ENCODE measurements at places on chromosomes 2 and 18.

- no peak for DNase-seq
Observed at GRCh38 chr18:69951182-69951581, 3.5 kb upstream of the CD226 start.

GRCh38 chr2:101089942-101090799 is 61.0 kb downstream of the TBC1D8 start:
- DNase-seq, result no peak

GRCh38 chr18:68178921-68179320 is 536.0 kb downstream of the TMX3 start:
- no peak for DNase-seq

DNA sequence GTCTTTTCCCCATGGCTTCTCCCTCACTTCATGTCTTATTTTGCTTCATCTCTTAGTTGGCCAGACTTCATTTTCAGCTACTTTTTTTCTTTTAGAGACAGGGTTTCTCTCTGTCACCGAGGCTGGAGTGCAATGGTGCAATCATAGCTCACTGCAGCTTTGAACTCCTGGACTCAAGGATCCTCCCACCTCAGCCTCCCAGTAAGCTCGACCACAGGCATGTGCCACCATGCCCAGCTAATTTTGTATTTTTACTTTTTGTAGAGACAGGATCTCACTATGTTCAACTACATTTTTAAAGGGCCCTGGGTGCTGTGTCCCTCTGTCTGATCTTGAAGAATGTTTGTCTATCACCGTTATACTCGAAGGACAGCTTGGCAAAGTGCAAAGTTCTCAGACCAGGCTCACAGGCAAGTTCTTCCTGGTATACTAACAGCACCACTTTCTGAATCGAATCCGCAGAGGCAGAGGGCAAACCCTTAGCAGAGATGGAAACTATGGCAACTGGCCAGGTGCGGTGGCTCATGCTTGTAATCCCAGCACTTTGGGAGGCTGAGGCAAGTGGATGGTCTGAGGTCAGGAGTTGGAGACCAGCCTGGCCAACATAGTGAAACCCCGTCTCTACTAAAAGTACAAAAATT is 60.9 kb downstream of the SOWAHC start:
- DNase-seq, result no peak

- no peak for DNase-seq
Observed at GRCh38 chr2:132668987-132669907, 758 bp downstream of the LYPD1 start.

DNA sequence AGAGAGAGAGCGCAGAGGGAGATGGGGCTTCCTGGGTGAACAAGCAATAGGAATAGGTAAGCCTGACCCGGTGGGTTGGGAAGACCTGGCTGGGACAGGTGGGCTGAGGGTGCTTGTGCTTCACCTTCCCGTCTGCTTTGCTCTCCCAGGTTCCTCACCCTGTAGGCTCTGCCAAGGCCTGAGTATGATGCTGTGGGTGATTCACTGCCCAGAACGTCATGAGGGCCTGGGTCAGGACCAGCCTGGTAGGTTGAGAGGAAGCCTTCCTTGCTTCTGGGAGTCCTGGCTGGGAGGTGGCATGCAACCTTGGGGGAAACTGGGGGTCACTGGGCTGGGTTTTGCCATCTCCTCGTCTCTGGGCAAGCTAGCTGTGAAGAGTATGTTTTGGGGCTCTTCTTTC is 220.2 kb upstream of the APCDD1 start:
- no peak for DNase-seq

GRCh38 chr2:17538844-17539554 is 1.5 kb upstream of the VSNL1 start:
- no peak for DNase-seq

DNA sequence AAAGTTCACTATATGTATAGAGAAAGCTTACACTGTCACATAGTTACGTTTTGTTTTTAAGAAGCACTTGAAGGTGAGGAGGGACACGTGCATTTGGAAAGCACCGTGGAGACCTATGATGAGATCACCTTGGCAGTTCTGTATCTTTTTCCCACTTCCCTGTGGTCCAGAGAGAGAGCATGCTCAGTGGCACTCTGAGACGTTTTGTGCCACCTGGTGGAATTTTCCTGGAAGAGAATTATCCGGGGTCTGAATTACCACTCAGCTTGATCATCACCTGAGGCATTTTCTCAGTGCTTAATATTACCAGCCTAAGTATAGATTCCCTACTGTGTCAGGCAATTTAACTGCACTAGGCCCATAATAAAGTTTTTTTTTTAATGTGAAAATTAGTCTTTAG is 469.4 kb upstream of the SMIM21 start:
- DNase-seq, result no peak

GRCh38 chr18:62990653-62991052 is 275.3 kb downstream of the PHLPP1 start:
- no peak for DNase-seq

- DNase-seq, result no peak
Observed at GRCh38 chr2:230696670-230697069, 16.0 kb upstream of the CAB39 start.

- no peak for DNase-seq
Observed at GRCh38 chr2:143720095-143720664, 591.0 kb downstream of the ARHGAP15 start.

DNA sequence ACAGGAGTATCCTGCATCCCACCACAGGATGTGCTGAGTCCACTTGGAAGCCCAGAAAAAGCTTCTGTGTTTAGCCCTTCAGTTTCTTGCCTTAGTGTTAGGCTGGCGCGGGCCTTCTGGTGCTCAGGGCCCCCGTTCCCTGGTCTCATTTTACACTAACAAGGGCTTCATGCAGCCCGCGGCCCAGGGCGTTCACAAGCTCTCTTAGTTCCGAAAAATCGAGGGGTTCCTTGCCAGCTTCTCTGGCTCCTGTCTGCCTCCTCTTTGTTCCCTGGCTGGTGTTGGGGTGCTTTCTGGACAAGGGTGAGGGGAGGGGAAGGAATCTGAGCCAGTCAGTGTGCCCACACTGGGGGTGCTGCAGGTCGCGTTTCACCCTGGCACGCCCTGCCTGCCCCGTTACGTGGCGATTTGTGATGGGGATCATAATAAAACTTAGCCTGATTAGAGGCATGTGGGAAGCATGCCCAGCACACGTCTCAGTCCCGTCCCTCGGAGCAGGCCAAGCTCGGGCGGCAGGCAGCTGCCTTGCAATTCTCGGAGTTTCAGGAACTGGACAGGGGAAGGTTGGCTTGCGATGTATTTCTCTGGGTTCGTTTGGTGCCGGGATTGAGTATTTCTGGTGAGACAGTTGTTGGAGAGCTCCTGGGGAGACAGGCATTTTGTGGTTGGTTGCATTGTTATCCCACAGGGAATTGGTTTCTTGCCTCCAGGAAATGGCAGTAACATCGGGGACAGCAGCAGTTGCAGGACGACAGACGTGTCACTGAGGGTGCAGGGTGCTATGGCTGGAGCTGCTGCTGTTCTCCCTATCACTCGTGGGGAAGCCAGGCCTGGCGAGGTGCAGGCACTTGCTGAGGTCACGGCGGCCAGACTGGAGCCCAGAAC is 22.9 kb downstream of the SH3BP4 start:
- DNase-seq, result no peak

DNA sequence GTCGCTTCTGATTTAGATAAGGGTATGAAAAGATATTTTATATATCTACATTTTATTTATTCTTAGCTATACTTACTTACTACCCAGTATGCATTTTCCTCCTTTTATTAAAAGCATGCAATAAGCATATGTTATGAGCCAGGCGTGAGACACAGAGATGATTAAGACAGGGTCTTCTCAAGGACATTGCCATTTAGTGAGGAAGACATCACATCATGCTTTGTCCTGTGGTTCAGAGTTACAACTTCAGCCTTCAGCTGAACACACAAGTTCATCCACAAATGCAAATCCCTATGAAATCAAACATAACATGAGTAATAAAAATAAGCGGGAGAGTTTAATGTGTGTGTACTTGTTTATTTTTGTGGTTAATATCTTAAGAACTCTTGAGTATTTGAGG is 30.2 kb downstream of the GRHL1 start:
- no peak for DNase-seq

DNA sequence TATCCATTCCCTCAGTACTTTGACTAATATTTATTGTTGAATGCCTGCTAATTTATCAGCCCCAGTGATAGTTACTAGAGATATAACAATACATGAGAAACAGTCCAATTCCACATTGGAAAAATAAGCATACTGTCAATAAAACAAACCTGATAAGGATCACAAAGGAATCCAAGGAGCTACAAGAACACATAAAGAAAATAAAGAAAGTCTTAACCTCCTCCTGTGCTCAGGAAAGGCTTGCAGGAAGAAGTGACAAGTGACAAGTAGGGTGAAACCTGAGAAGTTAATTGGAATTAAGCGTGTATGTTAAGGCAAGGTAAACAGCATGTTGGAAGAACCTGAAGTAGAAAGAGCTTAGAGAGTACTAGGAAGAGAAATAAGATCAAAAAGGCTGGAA is 20.3 kb upstream of the ASNSD1 start:
- no peak for DNase-seq

GRCh38 chr2:152400607-152401214 is 65.7 kb downstream of the FMNL2 start:
- no peak for DNase-seq

- no peak for DNase-seq
Observed at GRCh38 chr2:232568161-232568560, 17.7 kb downstream of the EIF4E2 start.

DNA sequence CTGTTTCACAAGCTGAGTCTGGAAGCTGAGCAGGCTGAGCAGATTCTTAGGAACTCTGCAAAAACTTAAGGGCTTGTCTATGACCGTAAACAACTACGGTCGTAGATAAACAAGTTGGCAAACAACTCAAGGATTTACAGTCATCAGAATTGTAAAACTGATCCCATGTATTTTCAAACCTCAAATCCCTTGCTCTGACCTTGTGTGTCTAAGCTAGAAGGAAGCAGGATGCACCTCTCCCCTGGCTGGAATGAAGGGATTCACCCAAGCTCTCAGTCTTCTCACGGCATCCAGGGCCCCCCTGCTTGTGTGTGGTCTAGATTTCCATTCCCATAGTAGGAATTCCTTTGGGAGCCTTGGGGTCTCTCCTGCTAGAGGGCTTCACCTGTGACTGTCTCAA is 12.4 kb upstream of the IL1RN start:
- no peak for DNase-seq

DNA sequence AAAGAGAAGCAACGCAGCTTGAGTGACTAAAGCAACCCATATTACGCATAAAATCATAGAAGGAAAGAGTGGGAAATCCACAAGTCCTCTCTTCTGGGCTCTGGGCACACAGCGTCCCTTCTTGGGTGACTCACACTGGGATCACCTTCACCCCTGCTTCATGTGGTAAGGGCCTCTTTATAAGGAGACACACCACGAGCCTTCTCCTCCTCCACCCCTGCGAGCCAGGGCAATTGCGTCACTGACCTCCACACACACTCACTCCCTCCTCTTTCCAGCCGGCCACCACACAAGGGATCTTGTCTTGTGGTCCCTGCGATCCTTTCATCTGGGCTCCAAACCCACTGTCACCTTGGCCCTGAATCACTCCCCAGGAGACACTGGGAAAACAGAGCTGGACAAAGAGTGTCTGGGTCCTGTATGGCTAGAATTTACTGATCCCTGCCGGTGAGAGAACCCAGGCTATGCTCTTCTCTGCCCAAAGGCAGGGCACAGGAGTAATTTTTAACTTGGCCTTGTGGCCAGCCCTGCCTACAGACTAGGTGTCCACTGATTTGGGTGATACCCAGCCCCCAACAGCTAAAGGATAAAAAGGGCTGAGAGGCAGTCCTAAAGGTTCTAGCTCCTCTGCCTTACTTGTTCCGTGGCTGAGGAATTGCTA is 35.3 kb downstream of the NHEJ1 start:
- DNase-seq, result no peak

DNA sequence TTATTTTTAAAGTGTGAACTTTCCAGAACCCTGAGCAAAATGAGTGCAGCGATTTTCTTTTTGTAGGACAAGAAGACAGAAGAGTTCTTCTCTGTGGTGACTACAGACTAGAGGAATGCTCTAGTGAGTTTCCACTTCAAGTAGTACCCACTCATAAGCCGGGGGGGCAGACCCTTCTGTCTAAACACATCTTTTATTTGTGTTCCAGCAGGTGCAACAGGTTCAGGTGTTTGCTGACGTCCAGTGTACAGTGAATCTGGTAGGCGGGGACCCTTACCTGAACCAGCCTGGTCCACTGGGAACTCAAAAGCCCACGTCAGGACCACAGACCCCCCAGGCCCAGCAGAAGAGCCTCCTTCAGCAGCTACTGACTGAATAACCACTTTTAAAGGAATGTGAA is 25.2 kb downstream of the PTRHD1 start:
- no peak for DNase-seq

DNA sequence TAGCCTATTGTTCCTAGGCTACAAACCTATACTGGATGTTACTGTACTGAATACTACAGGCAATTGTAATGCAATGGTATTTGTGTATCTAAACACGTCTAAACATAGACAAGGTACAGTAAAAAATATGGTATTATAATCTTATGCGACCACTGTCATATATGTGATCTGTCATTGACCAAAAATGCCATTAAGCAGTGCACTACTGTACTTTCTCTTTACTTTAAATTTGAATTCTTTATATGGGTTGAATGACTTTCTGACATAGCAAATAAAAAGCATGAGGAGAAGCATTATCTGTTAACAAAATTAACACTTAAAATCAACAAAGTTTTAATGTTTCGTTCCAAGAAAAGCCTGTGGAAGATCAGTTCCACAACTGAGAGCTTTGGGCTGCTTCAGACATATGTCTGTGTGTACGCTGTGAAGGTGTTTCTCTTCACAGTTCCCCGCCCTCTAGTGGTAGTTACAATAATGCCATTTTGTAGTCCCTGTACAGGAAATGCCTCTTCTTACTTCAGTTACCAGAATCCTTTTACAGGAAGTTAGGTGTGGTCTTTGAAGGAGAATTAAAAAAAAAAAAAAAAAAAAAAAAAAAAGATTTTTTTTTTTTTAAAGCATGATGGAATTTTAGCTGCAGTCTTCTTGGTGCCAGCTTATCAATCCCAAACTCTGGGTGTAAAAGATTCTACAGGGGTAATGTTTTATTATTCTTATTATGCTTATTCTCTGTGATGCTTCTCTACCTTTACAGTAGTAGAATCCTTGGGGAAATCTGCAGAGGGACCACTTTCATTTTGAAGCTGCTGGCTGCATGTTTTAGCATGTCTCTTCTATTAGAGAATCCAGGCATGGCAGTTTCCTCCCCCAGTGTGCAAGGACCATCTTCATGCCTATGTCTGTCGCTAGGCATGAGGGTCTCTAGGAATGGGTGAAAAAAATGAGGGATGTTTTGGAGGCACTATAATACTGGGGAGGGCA is 54.5 kb downstream of the SCN2A start:
- no peak for DNase-seq

DNA sequence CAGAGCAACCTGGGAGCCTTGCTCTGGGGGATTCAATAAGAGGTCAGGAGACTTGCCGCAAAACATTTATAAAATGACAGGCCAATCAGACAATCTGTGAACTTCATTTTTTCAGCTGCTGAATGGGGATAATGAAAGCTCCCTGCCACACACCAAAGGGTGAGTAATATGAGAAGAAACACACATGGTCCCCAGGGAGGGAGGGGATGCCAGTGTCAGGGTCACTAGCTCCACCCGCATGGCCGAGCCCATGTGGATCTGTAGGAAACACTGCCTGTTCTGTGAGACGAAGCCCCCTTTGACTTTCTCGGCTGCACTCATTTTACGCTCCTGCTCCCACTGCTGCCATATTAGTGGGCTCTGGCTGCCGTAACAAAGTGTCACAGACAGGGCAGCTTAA is 521.0 kb upstream of the RAB6C start:
- DNase-seq, result no peak

- DNase-seq, result no peak
Observed at GRCh38 chr18:54776282-54776977, 51.8 kb upstream of the RAB27B start.

GRCh38 chr2:219142329-219142728 is 18.3 kb downstream of the NHEJ1 start:
- DNase-seq, result no peak

Data from activated CD8-positive, alpha-beta memory T cell treated with anti-CD3 and anti-CD28 coated beads for 4 hours (primary cell).